HepG2 (cell line): ENCODE measurements at places on chromosomes 6 and 20.

GRCh38 chr20:47258745-47259695 lies 97.5 kb downstream of the ZMYND8 start:
- DNase-seq = no peak

DNA sequence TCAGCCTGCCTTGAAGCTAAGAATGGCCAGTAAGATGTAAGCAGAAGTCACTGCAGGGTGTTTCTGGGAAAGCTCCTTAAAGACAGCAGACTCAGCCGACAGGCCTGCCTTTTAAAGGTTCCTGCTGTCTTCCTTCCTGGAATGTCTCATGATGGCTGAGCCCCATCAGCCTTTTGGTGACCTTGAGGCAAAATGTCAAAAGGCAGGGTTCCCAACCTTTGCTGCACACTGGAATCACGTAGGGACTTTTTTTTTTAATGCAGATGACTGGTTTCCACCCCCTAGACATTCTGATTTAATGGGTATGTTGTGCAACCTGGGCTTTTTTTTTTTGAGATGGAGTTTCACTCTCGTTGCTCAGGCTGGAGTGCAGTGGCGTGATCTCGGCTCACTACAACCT lies 11.6 kb downstream of the MDGA1 start:
- DNase-seq = no peak

DNA sequence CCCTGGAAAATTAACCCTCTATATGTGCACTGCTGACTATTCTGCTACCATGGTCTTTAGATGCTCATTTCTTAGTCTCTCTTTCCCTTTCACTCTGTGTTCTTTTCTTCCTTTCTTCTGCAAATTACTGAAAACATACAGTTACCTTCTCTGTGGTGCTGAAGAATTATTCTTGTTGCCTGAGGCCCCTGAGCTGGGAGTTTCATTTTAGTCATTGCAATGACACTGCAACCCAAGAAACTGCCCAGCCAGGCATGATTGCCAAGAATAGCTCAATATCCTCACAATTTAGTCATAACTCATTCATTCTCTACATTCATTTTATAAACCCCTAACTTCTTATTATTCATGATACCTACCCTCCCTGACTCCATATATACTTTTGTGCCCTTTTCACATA lies 245.8 kb upstream of the RAB32 start:
- DNase-seq = no peak

DNA sequence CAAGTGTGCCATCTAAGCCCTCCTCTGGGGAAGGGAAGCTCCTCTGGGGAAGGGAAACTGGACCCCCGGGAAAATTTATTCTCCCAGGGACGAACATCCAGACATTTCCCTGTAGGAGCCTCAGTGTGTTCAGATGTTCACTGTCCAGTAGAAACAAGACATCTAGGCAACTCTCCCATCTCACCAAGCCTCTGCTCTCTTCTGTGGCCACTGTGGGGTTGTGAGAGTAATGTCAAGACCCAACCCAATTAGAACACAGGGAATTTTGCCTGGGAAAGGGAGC lies 3.6 kb upstream of the PTGIS start:
- no peak for DNase-seq

DNA sequence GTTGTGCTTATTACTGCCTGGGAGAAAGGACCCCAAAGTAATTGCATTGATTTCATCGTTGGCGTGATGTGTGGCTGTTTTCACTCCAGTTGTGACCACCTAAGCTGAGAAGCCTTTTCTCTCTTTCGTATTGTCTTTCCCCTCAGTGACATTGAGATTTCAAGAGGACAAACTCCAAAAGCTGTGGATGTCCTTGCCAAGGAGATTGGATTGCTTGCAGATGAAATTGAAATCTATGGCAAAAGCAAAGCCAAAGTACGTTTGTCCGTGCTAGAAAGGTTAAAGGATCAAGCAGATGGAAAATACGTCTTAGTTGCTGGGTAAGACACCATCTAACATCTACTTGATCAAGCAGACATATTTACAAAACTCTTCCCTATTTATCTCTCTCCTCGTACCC lies 60.5 kb downstream of the MTHFD1L start:
- DNase-seq = no peak

DNA sequence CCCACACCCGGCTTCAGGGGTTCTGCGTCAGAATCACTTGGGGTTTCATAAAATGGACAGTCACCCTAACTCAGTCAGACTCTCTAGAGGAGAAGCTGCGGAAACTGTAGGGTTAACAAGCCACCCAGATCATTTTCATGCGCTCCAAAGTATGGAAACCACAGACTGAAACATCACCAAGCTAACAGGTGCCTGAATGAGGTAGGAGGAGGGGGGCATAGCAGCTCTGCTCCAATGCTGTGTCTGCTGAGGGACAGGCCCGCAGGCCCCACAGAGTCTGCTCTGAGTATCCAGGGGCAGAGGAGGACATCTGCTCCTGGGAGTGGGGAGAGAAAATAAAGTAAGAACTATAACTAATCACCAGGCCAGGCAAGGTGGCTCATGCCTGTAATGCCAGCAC lies 97.1 kb upstream of the AKAP12 start:
- no peak for DNase-seq
